ENCODE measurements at places on chromosomes 16 and 17.

DNA sequence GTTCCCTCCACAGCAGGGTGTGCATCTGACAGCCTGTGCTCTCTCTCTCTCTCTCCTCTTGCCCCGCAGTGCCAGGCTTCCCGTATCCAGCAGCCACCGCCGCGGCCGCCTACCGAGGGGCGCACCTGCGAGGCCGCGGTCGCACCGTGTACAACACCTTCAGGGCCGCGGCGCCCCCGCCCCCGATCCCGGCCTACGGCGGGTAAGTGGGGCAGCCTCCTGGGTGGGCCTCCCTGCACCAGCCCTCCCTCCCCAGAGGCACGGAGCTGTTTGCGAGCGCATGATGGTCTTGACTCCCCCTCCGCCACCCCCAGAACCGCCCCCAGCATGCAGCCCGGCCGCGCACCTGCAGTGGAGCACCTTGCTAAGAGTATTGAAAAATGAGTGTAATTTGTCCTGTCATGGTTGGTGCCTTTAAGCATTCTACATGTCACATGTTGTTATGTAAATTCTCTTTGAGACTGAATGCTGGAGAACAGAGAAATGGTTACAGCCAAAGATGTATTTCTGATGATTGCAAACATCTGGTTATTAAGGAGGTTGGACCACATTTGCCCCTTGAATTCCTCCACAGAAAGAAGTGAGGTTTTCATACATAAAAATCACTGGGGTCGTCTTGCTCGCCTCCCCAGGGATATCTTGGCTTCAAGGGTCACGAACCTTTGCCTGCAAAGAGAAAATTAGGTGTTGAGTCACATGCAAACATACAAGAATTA lies 321.3 kb downstream of the RBFOX1 start:
- DNase-seq = no peak

- DNase-seq = no peak
Observed at GRCh38 chr17:49823614-49824013, 24.3 kb downstream of the TAC4 start.

- no peak for DNase-seq
Observed at GRCh38 chr17:59371416-59372100, 40.1 kb downstream of the YPEL2 start.

- DNase-seq = no peak
Observed at GRCh38 chr17:50928646-50929045, 62.5 kb upstream of the TOB1 start.

- no peak for DNase-seq
Observed at GRCh38 chr17:46035112-46035818, 36.2 kb downstream of the STH start.

DNA sequence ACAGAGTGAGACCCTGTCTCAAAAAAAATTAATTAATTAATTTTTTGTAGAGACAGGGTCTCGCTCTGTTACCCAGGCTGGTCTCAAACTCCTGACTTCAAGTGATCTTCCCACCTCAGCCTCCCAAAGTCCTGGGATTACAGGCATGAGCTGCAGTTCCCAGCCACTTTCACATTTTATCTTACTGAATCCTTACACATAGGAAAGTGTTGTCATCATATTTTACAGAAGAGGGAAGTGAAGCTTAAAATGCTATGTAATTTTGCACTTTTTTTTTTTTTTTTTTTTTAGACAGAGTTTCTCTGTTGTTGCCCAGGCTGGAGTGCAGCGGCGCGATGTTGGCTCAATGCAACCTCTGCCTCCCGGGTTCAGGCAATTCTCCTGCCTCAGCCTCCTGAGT lies 21.1 kb upstream of the ZNF629 start:
- DNase-seq = no peak

DNA sequence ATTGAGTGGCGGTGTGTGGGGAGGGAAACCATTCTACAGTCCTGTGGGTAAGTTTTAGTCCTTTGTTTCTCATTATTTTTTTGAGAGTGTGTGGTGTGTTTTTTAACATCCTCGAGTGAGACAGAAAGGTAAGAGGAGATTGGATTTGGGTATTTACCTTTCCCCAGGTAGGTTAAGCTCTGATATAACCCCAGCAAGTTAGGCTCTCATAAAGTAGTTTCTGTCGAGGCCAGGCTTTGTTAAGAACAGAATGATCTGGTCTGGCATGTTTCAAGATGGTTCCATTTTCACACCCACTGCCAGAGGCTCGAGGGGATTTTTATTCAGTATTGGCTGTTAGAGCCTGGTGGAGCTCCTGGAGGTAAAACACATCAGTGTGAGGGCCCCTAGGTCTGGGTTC lies 62.9 kb downstream of the BCAS3 start:
- DNase-seq = no peak

- DNase-seq = no peak
Observed at GRCh38 chr16:62018301-62019060, 17.8 kb downstream of the CDH8 start.

DNA sequence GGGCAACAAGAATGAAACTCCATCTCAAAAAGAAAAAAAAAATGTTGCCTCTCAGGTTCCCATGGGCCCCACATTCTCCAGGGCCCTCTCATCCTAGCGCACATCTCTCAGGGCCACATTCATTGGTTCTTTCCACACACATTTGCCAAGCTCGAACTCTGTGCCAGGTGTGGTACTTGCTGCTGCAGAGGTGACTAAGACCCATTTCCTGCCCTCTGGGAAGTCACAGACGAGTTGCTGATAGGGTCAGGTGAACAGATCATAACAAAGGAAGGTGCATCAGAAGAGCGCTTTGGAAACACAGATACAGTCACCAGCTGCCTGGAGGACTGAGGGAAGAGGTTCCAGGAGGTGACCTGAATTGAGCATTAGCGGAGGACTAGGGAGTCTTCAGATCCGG lies 1.0 kb downstream of the GSDMA start:
- no peak for DNase-seq

DNA sequence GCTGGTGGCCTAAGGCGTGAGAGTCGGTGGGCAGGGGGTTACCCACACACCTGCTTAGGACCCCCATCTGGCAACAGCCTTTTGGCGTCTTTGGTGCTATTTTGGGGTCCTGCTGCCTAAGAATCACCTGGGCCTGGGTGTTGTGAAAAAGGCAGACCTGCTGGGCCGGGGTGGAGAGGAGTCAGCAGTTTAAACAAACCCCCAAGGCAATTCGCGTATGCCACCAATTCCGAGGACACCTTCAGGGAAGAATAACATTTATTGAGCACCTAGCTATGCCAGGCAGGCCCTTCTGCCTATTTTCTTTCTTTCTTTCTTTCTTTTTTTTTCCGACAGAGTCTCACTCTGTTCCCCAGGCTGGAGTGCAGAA lies 53.9 kb upstream of the TOB1 start:
- no peak for DNase-seq

DNA sequence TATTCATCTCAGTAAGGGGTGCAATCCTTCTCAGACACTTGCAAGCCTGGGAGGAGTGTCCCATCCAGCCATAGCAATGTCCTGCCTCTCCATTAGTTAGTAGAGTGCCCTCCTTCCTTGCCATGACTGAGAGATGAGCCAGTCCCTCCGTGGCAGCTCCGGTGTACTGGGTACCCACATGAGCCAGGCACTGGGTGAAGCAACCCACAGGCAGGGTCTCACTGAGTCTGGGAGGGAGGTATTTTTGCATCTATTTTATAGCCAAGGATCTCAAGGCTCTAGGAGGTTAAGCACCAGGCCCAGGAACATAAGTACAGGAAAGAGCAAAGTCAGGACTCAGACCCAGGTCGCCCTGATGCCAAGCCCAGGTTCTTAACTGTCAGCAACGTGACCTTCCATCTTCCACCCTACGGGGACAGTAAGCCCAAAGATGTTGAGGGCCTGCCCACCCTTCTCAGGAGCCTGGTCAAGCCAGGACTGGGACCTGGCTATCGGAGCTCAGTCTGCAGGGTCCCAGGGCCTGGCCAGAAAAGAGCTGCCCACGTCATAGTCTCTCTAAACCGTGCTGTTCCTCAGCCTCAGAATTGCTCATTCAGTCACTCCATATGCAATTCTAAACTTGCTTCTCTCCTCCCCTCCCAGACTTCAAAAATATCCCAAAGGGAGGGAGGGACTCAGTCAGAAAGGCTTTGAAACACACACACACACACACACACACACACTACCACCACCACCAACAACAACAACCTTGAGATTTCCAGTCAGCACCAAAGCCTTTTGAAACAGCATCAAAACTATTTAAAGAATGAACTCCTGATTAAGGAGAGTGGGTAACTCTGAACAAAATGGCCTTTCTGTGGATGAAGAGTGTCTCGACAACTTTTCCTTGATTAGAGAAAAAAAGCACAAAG lies 16.6 kb downstream of the NOS2 start:
- no peak for DNase-seq

- no peak for DNase-seq
Observed at GRCh38 chr16:48053418-48053745, 102.4 kb downstream of the ABCC12 start.

DNA sequence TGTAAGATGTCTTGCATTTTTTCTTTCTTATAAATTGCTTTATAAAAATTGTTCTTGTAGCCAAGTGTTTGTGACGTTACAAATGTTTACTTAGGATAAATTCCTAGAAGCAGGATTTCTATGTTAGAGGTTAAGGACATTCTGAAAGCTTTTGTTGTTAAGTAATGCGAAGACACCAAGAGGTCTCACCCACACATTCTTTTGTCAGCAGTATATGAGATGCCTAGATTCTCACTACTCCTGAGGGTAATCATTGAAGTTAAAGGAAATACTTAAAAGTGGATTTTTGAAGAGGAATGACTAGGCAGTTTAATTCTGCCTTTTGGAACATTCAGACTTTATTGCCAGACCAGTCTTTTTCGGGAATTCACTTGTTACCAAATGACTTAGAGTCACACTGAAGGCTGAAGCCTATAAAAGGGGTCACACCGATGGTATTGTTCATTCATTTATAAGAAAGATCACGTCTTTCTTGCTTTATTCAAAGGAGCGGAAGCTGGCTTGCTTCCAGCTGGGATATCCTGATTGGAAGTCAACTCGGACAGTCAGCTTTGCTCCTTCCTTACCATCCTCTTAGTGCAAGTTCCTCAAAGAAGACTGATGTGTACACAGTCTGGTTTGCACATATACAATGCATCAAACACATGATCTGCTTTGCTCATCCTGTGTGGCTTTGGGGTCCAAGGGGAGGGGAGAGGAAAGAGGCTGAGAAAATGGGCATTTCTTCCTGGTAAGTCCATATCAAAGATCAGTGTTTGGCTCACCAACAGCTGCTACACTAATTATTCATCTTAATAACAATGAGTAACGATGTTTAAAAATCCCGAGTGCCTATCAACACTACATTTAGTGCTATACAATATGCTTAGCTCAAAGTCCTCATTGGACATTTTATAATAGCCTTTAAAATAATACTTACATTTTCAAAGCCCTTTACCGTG lies 160.0 kb downstream of the MAP2K6 start:
- DNase-seq = no peak

DNA sequence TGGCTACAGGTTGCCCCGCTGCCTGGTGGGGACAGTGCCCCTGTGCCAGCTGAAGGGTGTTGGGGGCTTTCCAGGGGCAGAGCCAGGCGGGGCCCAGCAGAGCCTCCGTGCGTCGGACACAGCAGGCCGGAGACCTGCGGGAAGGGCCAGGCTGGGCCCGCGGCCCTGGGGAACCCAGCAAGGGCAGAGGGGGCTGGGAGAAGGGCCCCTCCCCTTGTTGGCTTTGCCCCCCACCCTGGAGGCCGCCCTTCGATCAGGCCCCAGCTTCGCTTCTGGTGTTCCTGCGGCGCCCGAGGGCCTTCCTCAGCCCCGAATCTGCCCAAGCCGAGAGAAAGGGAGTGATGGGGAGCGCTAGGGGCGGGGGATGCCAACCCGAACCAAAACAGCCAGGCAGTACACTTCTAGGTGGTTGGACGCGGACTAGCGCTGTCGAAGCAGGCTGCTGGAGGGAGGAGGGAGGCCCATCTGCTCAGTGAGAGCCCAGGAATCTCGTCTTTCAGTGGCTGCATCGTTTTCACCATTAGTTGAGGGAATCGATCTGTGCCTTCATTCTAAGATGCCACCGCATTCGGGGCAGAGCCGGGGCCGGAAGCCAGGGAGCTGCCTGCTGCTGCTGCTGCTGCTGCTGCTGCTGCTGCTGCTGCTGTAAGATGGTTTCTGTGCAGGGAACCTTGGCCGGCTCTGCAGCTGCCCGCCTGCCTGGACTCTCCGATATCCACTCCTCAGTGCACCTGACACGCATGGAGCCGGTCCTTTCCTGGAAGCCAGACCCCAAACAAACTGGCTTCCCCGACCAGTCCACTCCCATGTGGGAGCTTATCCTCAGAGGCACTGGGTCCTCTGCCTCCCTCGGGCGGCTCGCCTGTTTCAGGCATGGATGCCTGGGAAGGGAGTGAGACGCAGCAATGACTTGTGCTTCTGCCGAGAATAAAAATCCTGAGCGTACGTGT lies 1.7 kb downstream of the JPH3 start:
- no peak for DNase-seq

DNA sequence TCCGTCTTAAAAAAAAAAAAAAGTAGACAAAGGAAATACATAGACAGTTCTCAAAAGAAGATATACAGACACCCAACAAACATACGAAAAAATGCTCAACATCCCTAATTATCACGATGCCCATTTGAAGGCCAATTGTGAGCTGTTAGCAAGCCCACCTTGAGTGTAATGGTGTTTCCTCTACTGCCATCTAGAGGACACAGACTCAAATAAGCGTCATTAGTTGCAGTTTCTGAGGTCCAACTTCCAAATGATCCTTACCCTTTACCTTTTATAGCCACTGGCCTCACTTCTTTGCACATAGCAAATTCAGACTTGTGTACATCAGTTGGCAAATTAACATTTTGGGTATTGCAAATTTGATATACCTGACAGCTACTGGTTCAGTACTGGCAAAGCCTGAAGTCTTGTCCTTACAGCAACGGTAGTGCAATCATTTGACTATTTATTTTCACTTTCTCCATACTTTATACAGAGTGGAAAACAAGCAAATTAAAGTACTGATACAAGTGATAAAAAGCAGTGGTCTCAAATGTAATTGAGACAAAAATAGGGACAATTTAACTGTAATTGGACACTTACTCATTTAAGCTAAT lies 536.3 kb upstream of the EEF2KMT start:
- DNase-seq = no peak

GRCh38 chr17:44840936-44841335 lies 6.7 kb upstream of the HIGD1B start:
- no peak for DNase-seq

GRCh38 chr17:63634816-63635215 lies 12.6 kb downstream of the MAP3K3 start:
- no peak for DNase-seq

- no peak for DNase-seq
Observed at GRCh38 chr16:5215901-5216300, 118.3 kb upstream of the EEF2KMT start.

DNA sequence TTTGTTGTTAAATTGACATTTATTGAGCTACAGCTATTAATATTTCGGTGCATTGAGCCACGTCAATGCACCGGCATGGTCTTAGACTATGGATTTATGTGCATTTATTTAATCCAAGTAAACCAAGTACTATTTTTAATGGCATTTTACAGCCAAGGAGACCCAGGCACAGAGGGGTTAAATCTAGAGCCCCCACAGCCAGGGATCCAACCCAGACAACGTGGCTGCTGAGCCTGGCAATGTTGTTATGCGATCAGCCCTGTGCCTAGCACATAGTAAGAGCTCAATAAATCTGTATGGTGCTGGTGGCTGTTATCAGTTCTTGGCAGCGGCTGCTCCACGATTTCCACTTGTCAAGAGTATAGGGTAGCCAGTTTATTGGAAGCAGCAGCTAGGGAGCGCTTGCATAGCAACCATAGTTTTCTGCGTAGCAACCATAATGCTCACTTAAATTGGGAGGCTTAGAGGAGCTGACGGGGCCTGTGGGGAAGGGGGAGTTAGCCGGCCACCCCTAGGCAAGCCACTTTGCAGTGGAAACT lies 541 bp upstream of the RBBP6 start:
- DNase-seq = no peak
